ENCODE measurements at places on chromosomes 11 and 22. TPM values are rescaled to one million over a fixed set of nuclear protein-coding genes. Genes with fewer than 3 reads are reported as not detected.

ZBTB16 gene
- total RNA-seq = 7.2 TPM

OR2AT4 gene
- total RNA-seq = not detected

SLC22A12 gene
- not detected for total RNA-seq

APOA4 gene
- not detected for total RNA-seq

FAR1 gene
- total RNA-seq = 32.0 TPM

MFRP gene
- total RNA-seq = not detected

CCDC73 gene
- not detected for total RNA-seq

SLC37A2 gene
- 1.9 TPM for total RNA-seq

INS gene
- total RNA-seq = not detected

H19 gene
- total RNA-seq = not detected

KRTAP5-10 gene
- total RNA-seq = not detected

HSPB2 gene
- total RNA-seq = not detected

TMEM109 gene
- 55.6 TPM for total RNA-seq

PANX2 gene
- total RNA-seq = 0.23 TPM

CSNK2A3 gene
- total RNA-seq = 0.92 TPM

C22orf23 gene
- not detected for total RNA-seq

PGGHG gene
- total RNA-seq = 348 TPM

CCDC87 gene
- total RNA-seq = 1.2 TPM

RGL4 gene
- 31.9 TPM for total RNA-seq

RASD2 gene
- 0.24 TPM for total RNA-seq

LIF gene
- total RNA-seq = not detected

Measured in naive thymus-derived CD4-positive, alpha-beta T cell (primary cell).